ENCODE measurements at places on chromosomes 16 and 17.

- peak; percentile 9 for DNase-seq
Measured at GRCh38 chr17:77865112-77865611, 93.3 kb upstream of the TNRC6C start.

GRCh38 chr16:67893743-67894399 lies 817 bp downstream of the PSKH1 start:
- no peak for DNase-seq

GRCh38 chr16:27969574-27969973 lies 93.9 kb downstream of the GSG1L start:
- no peak for DNase-seq

- no peak for DNase-seq
Measured at GRCh38 chr17:12438813-12439586, 226.7 kb upstream of the MYOCD start.

- DNase-seq, result peak; percentile 49
Measured at GRCh38 chr17:82384730-82385481, 13.3 kb downstream of the UTS2R start.

DNA sequence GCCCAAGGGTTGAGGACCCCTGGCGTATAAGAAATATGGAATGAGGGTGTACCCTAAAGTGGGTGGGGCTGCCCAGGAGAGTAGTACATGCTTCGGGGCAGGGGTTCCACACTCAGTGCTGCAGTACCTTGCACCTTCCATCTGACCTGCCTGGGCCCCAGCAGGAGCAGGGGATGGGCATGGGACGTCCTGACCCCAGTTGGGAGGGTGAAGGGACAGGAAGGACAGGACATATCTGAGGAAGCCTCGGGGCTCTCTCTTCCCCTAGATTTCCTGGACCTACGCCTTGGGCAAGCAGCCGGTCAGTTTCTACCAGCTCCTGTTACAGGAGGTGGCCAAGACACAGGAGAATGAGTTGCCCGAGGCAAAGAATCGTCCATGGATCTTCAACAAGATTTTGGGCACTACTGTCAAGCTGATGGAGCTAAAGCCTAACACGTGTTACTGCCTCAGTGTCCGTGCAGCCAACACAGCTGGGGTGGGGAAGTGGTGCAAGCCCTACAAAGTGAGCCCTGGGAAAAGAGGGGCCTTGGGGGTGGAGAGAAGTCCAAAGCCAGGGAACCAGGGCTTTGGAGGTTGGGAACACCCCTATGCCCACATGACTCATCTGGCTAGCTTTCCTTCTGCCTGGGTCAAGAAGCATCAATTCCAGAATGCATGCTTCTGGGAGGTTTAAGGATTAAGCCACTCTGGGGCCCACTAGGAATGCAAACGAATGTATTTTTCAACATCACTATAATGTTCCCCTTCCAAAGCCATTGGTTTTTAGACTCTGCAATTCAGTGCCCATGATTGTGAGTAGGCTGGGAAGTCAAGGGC lies 7.9 kb downstream of the FNDC8 start:
- DNase-seq, result no peak

GRCh38 chr16:84507011-84507982 lies 2.8 kb upstream of the MEAK7 start:
- DNase-seq, result no peak

DNA sequence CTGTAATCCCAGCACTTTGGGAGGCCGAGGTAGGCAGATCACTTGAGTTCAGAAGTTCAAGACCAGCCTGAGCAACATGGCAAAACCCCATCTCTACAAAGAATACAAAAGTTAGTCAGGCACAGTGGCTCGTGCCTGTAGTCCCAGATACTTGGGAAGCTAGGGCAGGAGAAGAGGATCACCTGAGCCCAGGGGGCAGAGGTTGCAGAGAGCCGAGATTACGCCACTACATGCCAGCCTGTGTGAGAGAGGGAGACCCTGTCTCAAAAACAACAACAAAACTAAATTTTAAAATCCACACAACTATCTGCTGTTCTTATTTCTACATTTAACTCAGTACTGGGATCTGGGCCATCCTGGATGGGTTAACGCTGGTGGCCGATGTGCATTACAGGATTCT lies 41.2 kb upstream of the ARL6IP1 start:
- no peak for DNase-seq

DNA sequence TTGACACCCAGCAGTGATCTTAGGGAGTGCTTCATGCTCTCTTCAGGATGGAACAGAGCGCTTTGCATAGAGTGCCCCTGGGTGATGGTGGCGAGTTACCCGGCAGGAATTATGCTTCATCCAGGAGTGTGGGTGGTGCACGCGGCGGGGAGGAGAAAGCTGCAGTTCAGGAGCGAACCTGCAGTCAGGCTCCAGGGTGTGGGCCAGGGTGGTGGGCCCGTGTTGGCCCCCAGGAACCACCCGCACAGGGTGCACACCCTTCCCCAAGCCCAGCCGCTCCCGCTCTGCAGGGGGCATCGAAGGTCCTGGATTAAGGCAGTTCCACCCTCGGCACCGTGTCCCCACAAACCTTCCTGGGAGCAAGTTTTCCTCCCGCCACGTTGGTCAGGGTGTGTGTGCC lies 3.9 kb downstream of the RAB40C start:
- DNase-seq, result no peak

DNA sequence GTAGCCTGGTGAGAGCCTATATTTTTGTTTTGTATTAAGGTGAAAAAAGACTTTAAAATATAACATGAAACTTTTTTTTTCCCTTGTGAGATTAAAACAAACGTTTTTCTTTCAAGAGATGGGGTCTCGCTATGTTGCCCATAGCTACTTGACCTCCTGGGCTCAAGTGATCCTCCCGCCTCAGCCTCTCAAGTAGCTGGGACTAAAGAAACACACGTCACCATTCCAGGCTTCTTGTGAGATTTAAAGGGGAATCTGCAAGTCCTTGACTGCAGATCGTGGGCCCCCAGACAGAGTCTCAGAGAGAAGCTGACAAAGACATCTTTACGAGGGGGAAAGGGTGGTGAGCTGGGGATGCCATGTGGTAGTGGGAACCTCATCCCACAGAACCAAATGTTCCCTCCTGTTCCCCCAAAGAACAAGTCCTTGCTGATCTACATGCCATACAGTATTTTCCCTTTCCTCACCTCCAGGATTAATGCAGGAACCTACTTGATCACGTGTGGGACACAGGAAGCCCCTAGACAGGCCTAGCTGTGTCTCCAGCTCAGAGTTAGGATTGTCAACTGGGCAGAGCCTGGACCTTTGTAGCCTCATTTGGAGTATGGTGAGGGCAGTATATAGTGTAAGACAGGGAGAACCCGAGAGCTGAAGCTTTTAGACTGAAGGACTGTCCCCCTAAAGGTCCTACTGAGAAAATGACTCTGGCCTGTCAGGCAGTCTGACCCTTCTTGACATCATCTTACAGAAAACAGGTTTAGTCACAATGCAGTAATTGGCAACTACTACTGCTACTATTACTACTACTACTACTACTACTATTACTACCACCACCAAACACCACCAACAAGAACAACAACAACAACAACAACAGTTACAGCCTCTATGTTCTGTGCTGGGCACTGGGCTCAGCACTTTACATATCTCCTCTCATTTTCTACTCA lies 4.1 kb downstream of the MAP3K14 start:
- DNase-seq, result no peak

DNA sequence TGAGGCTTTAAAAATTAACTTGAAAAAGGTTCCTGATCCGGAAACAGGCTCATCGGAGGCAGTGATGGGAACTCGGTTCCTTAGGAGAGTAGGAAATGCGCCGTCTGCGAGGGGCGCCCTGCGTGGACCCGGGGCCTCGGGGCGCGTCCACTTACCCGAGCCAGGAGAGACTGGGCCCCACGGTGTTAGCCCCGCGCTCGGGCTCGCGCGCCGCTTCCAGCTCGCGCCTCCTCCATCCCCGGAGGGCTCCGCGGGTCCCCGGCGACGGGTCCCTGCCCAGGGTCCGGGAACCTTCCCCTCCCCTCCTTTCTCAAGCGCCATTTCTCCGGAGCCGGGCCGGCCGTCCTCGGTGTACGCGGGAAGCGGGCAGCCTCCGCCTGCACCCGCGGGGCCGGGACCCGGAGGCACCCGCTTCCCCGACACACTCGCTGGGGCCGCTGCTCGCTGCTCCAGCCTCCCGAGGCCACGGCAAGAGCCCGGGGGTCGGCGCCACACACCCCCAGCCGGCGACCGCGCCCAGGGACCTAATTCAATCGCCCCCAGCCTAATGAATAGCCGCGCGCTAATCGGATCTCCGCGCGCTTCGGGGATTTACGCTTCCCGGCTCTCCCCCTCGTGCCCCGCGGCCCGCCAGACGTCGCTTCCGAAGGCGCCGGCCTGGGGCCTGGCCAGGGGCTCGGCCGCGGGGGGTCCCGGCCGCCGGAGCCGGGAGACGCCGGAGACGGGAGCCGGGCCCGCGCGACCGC lies 2.2 kb upstream of the BAHCC1 start:
- no peak for DNase-seq

DNA sequence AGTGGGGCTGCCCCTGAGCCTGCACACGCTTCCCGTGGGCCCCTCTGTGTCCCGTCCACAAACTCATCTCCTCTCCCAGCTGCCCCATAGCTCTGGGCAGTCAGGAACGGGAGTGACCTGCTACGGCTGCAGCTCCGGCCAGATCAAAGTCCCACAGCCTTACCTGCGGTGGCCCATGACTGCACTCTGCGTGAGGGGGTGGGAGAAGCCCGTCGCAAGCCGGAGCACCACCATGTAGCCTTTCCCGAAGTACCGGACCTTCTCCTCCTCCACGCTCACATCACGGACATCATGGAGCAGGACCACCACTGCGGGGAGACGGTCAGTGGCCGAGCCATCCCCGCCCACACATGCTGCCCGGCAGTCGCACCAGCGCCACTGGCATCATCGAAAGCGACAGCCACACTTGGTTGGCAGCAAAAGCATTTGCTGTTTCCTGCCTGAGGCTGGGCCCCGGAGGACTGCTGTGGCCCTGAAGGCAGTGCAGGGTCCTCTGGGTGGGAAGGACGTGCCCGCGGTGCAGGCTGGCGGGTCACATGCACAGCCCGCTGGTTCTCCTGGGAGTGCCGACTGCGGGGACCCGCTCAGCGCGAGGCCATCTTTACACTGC lies 6.2 kb downstream of the CYBC1 start:
- no peak for DNase-seq

DNA sequence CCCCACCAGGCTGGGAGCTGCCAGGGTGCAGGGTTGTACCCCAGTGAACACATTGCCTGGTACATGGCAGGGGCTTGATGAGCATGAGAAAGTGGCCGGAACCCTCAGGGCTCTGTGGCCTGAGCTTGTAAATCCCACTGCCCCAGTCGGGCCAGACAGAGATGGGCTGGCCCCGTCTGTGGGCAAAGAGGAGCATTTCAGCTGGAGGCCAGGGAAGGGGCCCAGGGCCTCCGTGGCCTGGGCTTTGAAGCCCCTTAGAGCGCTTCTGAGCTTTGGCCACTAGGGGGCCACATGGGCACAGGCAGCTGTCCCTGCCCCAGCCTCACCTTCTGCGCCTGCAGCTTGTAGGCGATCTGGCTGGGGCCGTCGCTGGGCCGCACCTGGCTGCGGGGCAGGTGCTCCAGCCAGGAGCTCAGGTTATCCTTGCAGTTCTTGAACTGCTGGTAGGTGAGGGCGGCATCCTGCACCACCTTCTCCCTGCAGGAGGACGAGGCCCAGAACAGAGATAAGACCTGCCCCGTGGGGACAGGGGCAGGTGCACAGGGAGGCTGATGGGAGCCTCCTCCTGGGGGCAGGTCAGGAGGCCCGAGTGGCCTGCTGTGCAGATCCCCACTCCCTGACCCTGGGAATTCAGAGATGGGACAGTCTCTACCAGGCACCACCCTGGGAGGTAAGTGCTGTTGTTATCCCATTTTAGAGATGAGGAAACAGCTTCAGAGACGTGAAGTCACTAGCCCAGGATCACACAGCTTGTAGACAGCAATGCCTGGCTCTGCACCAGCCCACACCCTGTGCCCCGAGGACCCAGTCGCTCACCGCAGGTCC lies 12.8 kb downstream of the EVPL start:
- peak; percentile 64 for DNase-seq

- no peak for DNase-seq
Measured at GRCh38 chr16:56408379-56409098, 16.8 kb downstream of the AMFR start.

Data from fibroblast of skin of back (primary cell).